Kidney tubule cell (primary cell): ENCODE measurements at places on chromosomes 1 and 21.

DNA sequence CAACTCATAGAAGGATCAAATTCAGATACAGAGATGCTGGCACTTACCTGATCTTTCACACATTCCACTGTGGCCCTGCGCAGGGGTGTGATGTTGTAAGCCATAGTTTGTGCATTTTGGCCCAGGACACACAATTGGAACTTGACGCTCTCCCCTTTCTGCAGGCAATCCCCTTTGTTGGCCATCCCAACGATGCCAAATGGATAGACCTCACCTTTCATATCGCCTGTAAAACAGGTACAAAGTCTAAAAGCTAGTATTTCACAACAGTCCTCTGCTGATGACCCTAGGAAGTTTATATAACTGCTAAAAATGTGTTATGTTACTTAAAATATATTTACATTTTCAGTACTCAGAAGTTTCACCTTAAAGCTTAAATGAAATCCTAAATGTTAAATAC lies 3.9 kb upstream of the NRAS start:
- DNase-seq = no peak

DNA sequence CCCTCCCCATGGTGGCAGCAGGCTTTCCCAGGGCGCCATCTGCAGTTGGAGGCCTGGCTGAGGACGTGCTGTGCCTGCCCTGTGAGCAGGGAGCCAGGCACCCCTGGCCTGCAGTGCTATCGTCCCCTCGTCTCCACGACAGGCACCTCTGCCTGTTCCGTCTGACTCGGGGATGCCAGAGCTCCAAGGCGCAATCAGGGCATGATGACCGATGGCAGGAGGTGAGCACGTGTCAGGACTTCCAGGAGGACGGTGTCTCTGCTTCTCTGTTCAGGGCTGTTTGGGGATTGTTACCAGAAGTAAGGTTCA lies 125.2 kb downstream of the PCBP3 start:
- no peak for DNase-seq

DNA sequence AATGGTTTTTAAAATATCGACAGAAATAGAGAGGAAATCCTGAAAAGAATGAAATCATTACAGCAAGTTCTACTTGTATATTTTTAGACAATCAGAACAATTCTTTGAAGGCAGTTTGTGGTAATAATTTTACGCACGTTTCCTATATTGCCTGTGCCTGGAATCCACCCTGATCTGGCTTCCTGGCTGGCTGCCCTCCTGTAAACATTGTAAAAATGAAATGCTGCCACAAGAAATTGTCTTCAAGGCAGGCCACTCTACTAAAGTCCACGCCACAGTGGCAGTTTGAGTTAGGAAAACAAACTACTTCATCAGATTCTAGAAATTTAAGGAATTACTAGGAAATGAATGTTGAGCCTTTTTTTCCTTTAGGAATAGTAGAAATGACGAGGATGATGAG lies 454.5 kb upstream of the NR5A2 start:
- no peak for DNase-seq

- DNase-seq = no peak
Measured at GRCh38 chr1:208242146-208242545, 2.0 kb downstream of the PLXNA2 start.

GRCh38 chr1:28648008-28648473 lies 359 bp upstream of the RNU11 start:
- DNase-seq = peak; percentile 96

- no peak for DNase-seq
Measured at GRCh38 chr1:206014601-206015000, 9.1 kb downstream of the CTSE start.

GRCh38 chr1:222046684-222047263 lies 304.9 kb upstream of the DUSP10 start:
- no peak for DNase-seq

GRCh38 chr1:88293691-88294190 lies 390.3 kb upstream of the PKN2 start:
- DNase-seq = no peak

GRCh38 chr1:203082571-203083462 lies 3.0 kb downstream of the MYOG start:
- DNase-seq = no peak

DNA sequence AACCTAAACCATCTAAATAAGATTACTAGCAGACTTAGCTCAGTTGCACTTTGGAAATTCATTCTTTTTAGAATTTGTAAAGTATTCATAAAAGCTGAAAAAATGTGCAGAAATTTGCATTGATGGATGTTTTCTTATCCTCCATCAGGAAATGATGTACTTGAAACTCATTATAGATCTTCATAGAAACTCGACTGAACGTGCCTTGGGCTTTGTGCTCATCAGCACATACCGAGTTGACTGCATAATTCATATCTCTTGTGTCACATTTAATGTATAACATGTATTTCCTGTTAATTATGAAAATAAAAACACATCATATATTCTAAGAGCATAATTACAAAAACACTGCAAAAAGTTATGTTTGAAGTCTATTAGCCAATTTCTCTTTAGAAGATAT lies 290.9 kb upstream of the NR5A2 start:
- no peak for DNase-seq

DNA sequence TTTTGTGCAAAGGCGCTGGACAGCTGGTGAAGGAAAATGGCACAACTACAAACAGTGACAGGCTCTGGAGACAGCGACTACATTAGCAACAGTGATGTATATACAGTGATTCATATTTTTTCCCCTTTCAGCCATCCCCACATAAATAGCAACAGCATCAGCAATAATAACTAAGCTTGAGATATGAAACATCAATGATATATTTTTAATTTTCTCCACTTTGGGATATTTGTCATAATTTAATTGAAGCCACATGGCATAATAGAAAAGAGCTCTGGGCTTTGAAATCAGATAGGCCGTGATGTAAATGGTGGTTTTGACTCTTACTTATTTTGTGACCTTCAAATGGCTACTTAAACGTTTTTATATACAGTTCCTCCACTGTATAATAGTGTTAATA lies 764.3 kb upstream of the PRMT6 start:
- no peak for DNase-seq

- no peak for DNase-seq
Measured at GRCh38 chr1:66048011-66048410, 255.3 kb downstream of the PDE4B start.

DNA sequence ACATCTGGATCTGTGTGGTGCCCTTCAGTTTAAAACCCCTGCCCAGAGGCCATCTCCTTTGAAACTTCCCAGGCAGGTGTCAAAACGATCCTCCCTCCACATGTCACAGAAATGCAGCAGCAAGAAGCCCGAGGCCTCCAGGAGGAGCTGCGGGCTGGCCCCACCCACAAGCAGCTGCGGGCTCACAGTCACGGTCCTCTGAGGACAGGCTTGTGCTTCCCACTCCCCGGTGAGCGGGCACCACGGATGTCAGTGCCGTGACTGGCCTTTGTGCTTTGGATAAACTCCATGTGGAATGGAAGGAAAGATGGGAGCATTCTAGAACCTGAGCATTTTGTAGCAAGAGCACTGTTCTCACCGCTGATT lies 65.8 kb downstream of the SIK1 start:
- DNase-seq = no peak

- peak; percentile 23 for DNase-seq
Measured at GRCh38 chr1:17244821-17245740, 3.8 kb upstream of the PADI3 start.

DNA sequence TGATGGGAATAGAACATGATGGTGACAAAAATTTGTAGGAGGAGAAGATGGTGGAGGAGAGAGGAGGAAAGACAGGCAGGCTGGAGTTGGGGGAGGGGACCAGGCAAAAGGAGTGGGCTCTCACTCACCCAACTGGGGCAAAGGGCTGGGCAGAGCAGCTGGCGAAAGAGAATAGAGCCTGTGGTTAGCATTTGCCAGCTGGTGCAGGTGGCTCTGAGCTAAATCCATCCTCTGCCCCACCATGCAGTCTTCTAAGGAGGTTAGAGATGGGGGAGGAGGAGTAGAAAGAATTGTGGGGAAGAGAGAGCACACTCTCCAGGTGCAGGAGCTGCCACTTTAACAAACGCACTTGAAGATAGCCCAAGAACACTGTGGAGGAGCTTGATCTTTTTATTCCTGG lies 27.6 kb upstream of the SLAMF1 start:
- DNase-seq = no peak

DNA sequence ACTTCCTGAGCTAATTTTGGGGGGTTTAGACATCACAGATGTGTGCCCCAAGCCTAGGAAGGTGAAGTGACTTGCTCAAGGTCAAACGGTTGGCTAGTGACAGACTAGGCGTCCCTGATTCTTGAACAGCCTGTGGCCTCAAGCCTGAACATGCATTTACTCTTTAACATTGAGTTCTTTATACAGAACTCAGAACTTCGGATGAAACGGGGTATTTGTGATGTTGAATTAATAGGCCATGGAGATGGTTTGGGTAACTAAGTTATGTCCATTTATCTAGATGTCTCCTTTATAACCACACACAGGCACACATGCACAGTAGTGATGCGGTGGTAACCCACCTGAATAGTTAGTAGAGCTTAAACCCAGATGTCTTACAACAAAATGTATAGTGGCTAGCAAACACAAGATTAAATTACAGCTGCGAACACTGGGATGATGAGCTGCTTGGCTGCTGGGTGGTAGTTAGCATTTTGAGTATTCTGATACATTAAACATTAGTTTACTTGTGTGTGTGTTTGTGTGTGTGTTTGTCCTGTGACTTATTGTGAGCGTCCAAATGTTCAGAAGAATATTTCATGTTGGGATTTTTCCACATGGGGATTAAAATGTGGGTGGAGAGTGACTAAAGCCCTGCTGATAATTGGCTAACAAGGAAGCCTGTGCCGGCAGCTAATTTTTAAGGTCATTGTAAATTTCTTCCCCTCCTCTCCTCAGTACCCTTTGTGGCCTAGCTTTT lies 2.3 kb downstream of the ATP1A1 start:
- no peak for DNase-seq

DNA sequence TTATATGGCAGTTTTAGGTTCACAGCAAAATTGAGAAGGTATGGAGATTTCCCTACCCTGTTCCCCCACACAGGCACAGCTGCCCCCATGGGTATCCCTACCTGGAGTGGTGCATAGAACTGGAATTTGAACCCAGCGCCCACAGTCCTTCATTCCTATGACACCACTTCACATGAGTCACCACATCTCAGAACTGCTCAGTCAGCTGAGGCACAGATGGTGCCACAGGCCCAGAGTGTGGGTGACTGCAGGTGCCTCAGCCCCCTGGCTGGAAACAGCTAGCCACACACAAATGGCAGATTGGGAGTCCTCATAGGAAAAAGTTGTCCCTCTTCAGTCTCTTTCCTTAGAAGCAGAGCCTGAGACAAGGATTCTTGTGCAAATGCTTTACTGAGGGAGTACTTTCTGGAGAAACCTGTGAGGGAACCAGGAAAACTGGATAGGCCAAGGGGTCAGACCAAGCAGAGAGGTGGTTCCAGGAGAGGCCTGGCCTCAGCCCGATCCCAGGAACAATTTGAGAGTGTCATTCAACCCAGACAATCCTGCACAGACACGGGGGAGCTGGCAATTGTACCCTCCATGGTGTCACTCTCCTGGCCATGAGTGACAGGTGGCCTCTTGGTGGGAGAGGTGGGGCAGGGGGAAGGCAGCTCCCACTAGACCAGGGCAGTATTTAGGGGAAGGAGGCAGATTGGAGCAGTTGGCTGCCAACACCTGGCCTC lies 6.9 kb downstream of the PLA2G2D start:
- peak; percentile 60 for DNase-seq

DNA sequence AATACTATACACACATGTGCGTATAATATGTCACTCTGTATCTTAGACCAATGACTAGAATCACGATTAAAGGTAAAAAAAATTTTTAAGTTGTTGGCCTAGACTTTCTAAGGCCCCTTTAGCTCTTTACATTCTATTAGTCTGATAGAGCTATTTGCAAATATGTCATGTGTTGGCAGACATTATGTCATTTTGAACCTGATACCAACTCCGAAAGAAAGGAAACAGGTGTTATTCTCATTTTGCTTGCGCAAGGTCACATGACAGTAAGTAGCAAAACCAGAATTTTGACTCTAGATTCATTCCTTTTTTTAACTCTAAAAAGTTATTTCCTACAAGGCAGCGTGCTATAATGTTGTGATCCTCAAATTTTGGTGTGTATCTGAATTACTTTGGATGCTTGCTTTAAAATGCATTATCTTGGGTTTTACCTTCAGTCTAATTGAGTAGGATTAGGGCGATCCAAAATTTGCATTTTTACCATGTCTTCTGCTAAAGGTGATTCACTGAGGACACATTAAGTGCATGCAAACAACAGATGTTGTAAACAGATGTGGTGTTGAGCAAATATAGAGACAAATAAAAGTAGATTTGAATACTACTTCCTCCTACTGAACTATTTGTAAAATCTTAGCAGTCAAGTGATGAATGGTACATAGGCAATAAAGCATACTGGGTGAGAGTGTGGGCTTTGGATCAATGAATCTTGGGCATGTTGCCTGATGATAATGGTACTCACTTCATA lies 63.5 kb upstream of the KIAA1614 start:
- DNase-seq = no peak

GRCh38 chr1:204072931-204073836 lies at the start of gene SOX13:
SOX13 (plus strand) TSS chr1:204073115; CDS start chr1:204112916, 39,801 bp downstream.
- peak; percentile 87 for DNase-seq

GRCh38 chr1:37469386-37469785 lies 5.0 kb upstream of the ZC3H12A start:
- DNase-seq = no peak

DNA sequence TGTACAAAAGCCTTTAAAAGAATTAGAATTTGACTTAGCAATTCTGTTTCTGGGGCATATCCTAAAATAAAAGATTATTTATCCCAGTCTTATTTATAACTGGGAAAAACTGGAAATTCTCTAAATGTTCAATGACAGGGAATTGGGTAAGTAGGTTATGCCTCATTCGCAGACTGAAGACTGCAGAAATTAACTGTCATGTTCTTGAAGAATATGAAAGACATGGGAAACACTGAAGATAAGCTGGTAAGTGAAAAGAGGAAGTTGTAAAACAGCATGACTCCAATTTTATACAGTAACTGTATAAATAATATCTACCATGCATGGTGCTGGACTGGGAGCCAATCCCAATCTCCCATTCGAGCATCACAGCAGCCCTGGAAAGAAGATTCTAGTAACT lies 50.6 kb upstream of the SLC2A1 start:
- no peak for DNase-seq

GRCh38 chr1:115112496-115113375 lies 23.4 kb upstream of the TSPAN2 start:
- DNase-seq = peak; percentile 53

DNA sequence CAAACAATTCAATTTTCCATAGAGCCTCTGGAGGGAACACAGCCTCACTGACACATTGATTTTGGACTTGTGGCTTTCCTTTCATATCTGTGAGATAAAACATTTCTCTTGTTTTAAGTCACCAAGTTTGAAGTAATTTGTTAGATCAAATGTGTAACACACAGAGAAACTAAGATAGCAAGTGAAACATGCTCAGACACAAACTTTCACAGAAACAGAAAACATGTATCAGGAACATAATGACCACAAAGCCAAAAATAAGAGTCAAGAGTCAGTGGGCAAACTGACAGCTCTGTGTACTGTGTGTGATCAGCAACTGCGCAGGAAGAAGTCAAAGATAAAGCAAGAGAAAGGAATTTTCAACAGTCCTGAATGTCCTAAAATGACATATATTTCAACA lies 1237.5 kb downstream of the AMY1C start:
- DNase-seq = no peak
